Activated CD4-positive, alpha-beta T cell treated with anti-CD3 and anti-CD28 coated beads, Interleukin-2, amount 10 ng/mL, durations not matched to agents 7 days and 5 days (primary cell): ENCODE measurements at places on chromosomes 12 and 14.

GRCh38 chr12:94767956-94768355 is 117.6 kb upstream of the TMCC3 start:
- DNase-seq: no peak

- no peak for DNase-seq
Measured at GRCh38 chr12:3213188-3213587, 136.0 kb downstream of the TSPAN9 start.

DNA sequence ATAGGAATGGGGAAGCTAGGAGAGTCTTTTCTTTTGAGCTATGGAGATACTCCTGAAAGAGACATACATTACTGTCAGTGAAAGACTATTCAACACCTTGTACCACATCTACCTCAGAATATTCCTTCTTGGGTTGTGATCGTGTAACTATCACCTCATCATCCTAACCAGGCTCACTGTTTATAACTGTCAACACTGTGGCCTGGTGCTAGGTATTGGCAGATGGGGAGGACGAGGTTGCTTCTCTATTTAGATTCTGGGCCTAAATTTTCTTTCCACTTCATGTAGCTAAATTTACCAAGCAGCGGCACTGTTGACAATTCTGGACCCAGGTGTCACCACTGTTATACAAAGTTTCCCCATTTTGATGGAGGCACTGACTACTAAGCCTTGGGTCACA is 354.4 kb downstream of the NELL2 start:
- no peak for DNase-seq

DNA sequence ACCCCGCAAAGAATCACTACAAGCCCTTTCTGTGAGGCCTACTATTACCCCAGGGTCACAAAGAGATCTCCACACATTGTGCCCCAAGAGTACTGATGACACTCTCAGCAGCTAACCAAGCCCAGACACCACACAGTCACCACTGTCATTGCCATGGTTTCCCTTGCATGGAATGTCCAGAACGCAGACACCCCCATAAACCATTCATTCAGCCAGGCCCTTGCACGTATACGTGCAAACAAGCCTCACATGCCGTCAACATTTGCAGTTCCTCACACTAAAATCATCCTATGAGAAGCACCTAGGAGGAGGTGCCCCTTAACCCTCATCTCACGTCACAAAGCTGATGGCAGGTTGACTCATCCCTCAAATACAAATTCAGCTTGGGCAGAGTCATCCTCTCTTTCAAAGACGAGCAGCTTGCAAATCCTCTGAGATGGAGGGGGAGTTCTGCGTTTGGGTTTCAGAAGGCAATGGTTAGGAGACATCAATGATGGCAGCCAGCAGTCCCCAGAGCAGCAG is 17.1 kb upstream of the KRT77 start:
- no peak for DNase-seq

DNA sequence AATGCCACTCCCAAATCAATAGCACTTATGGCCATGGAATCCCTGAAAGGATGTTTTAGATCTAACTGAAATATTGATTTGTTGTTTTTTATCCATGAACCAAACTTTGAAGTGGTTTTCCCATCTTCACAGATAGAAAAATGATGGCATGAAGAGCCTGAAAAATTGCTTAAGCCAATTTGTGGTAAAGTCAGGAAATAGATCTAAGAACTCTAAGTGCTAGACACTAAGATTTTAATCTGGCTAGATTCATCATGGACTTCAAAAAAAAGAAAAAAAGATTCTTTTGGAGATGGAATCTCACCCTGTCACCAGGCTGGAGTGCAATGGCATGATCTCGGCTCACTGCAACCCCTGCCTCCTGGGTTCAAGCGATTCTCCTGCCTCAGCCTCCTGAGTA is 45.0 kb upstream of the STRN3 start:
- no peak for DNase-seq

DNA sequence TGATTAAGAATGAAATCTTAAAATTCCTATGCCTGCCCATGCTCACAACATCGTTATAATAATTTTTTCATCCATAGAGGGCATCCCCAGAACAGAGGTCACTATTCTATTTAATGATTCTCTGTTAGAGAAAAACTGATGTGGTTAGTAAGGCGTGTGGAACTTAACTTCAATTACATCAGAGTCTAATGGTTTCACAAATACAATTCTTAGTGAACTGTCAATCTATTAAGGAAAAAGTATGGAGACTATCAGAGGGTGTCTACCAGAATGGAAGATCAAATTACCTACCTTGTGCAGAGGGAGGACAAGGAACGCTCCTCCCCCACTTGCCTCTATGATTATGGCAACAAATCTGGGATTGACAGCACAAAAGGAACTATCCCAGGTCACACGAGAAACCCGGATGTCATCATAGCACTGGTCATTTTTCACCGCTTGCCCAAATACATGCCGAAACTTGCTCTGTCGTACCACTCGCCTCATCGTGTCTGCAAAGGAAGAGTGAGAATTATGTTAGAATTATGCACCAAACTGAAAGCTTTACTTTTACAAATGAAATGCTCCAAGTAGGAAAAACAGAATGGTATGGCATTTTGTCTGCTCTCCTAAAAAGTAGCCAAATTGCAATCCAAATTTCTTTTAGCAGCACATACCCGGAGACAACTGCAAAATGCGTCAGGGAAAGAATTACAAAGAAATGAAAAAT is 30.3 kb downstream of the CORO1C start:
- DNase-seq: no peak

- DNase-seq: no peak
Measured at GRCh38 chr14:41350476-41350875, 256.2 kb upstream of the LRFN5 start.

DNA sequence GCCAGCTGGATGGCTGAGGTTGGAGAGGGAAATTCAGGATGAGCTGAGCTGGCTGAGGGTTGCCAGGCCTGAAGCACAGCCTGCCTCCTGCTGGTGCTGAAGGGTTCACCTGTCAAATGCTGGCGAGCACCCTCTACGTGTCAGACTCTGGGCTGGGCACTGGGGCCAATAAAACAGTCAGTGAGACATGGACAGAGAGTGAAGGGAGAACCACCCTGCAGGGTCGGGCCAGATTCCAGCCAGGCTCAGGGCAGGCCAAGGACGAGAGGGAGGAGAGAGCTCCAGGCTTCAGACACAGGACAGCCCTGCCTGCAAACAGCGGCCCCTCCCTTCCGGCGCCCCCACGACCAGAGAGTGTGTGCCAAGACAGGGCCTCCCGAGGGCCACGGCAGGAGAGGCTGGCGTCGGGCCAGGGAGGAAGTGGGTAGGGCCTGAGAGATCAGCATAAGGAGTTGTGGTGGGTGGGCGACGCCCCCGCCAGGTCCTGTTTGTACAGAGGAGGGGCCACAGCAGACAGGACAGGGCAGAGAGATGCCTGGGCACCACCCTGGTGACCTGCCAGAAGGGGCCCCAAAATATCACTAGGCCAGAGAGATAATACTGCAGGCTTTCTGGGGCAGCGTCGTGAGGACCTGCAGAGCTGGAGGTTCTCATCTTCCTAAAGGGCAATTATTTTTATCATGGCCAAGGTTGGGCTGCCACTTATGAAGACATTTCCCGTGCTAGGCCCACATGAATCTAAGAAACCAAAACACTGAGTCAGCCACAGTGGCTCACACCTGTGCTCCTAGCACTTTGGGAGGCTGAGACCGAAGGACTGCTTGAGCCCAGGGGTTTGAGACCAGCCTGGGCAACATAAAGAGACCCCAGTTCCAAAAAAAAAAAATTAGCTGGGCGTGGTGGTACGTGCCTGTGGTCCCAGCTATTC is 73.1 kb upstream of the GPR68 start:
- DNase-seq: peak; percentile 85

GRCh38 chr12:12790956-12791355 is 5.5 kb downstream of the APOLD1 start:
- DNase-seq: no peak

DNA sequence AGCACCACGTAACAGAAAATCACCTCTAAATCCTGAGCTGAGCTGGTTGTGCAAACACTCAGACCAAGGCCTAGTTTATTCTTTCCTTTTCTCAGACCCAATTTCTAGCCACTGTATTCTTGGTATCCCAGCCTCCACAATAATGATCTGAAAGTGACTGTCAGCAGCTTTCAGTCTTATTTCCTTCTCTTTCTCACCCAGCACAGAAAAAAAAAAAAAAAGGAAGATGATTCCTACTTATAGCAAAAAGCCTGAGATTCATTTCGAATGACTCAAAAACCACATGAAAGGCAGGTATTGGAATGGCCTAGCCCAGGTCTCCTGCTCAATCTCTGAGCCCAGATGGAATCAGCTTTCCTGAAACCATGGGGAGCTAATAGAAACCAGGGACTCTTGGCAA is 298.6 kb upstream of the PPFIA2 start:
- no peak for DNase-seq

GRCh38 chr12:57390174-57390573 is 40.7 kb downstream of the R3HDM2 start:
- DNase-seq: no peak

GRCh38 chr12:88996200-88996788 is 356.0 kb downstream of the DUSP6 start:
- DNase-seq: no peak

DNA sequence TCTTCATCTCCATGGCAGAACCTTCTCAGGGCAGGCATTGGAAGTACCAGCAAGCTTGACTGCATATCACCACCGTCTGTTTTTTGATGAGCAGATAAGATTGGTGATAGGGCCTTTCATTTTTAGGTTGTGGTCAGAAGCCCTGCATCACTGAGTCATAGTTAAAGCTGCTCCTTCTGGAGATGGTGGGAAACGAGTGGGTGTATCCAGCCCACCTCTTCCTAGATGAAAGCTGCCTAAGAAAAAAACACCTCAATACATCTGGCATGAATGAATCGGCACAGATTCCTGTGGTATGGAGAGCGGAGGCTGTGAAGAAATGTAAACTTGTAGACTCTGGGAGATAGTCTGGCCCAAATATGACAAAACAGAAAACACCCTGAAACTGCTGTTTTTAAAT is 248.7 kb upstream of the EGLN3 start:
- DNase-seq: no peak

- DNase-seq: no peak
Measured at GRCh38 chr14:47590767-47591495, 84.5 kb downstream of the MDGA2 start.

- DNase-seq: no peak
Measured at GRCh38 chr14:69666112-69666511, 54.7 kb downstream of the SUSD6 start.

GRCh38 chr14:75295061-75295461 is 16.4 kb downstream of the FOS start:
- DNase-seq: no peak

DNA sequence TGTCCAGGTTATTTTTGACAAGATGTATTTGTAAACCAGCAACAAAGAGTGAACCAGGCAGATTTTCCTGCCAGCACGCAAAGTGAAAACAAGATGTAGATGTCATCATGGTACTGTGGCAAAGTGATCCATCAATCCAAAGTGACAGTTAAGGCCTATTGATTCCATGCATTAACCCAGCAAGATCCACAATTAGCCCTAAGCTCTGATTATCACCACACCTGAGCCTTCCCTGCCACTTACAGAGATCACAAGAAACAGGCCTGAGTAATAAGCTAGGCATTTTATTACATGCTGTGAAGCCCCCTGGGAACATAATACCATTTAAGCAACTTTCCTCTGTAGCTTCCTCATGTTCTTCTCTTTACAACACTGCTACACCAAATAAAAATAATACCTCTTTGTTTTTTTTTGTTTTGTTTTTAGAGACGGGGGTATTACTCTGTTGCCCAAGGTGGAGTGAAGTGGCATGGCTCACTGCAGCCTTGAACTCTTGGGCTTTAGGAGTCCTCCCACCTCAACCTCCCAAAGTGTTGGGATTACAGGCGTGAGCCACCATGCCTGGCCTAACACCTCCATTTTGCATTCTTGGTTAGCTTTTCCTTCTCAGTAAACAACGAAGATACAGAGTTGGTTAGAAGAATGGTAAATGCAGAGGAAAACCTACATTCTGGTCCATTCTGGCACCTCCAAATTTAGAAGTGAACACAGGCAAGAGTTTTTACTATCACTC is 85.5 kb downstream of the STON2 start:
- DNase-seq: no peak

DNA sequence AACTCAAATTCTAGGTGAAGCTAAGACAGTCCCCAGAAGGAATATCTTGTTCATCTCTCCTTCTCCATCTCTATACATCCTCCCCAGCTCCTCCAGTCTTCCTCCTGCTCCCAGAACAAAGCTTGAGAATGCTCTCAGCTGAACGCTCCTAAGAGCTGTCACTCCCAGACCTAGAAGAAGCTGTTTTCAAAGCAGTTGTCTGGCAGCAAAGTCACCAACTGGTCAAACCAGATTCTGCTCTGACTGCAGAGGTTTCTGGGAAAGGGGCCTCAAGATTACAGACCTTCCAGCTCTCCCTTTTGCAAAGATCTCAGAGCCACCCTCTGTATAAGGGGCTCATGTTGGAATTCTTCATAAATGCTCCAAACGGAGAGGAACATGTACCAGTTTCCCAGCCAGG is 9.6 kb upstream of the HSPB8 start:
- DNase-seq: no peak

GRCh38 chr12:91361864-91362263 is 179.2 kb upstream of the DCN start:
- no peak for DNase-seq

- no peak for DNase-seq
Measured at GRCh38 chr14:66507181-66507721, 696 bp upstream of the GPHN start.
